Glutamatergic neuron (in vitro differentiated cells): ENCODE measurements at places on chromosomes 2 and 18. TPM values are rescaled to one million over a fixed set of nuclear protein-coding genes. Genes with fewer than 3 reads are reported as not detected.

- no peak for DNase-seq
These were observed 69.2 kb downstream of the RFTN2 start for GRCh38 chr2:197606180-197606579.

- DNase-seq = no peak
These were observed 85.4 kb upstream of the EML6 start for GRCh38 chr2:54638103-54638502.

C2orf72 gene
- 0.42 TPM for total RNA-seq

DNA sequence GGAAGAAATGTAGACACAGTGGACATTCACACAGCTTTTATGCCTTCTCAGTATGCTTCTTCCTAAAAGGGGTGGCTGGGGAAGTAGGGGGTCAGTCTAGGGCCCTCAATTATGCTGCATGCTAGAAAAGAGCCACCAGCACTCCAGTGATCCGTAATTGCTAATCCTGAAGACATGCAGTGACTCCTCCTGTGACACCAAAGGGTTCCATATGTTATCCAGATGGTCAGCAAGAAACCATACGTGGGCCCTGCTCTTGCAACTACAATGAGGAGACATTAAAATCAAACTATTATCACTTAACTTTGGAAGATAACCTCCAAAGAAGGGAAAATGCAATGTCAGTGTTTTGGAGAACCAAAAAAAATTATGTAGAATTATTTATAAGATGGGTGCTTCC, 143.4 kb upstream of the LYPD1 start:
- no peak for DNase-seq

MYO5B gene
- 2.7 TPM for total RNA-seq

- DNase-seq = no peak
These were observed 41.6 kb downstream of the TDRD15 start for GRCh38 chr2:21165350-21165749.

LYG2 gene
- not detected for total RNA-seq

- DNase-seq = no peak
These were observed 370.9 kb downstream of the CNTNAP5 start for GRCh38 chr2:124395961-124396360.

- no peak for DNase-seq
These were observed 8.3 kb downstream of the BMP10 start for GRCh38 chr2:68862889-68863288.

DNA sequence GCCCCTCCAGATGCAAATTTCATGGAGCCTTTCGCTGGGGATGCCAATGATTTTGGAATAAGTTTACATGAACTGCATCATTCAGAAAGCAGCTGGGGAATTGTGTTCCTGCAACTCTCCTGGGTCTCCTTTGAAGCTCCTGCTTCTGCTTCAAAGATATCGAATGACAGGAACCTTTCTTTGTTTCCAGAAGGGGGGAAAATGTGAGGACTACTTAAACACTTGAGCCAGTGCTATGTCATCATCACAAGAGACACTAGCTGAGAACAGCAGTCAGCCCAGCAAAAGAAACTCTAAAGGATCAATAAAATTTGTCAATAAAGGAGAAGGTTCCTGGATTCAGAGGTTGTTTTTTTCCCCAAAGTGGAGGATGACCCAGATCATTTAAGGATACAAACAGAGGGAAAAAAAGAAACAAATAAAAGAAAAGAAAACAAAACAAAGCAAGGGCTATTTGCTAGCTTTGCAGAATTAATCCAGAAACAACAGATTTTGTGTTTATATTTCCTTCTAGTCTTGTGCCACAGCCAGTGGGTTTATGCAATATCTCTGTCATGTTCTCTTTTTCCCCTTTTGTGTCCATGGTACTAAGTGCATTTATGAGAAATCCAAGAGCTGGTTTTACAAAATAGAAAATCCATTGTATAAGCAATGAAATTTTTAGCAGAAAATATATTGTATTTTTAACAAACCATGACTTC, 463.7 kb downstream of the CDH2 start:
- DNase-seq = peak; percentile 26

C2orf69 gene
- 27.3 TPM for total RNA-seq

- DNase-seq = no peak
These were observed 90.1 kb upstream of the SMAD2 start for GRCh38 chr18:48020337-48021250.

DNA sequence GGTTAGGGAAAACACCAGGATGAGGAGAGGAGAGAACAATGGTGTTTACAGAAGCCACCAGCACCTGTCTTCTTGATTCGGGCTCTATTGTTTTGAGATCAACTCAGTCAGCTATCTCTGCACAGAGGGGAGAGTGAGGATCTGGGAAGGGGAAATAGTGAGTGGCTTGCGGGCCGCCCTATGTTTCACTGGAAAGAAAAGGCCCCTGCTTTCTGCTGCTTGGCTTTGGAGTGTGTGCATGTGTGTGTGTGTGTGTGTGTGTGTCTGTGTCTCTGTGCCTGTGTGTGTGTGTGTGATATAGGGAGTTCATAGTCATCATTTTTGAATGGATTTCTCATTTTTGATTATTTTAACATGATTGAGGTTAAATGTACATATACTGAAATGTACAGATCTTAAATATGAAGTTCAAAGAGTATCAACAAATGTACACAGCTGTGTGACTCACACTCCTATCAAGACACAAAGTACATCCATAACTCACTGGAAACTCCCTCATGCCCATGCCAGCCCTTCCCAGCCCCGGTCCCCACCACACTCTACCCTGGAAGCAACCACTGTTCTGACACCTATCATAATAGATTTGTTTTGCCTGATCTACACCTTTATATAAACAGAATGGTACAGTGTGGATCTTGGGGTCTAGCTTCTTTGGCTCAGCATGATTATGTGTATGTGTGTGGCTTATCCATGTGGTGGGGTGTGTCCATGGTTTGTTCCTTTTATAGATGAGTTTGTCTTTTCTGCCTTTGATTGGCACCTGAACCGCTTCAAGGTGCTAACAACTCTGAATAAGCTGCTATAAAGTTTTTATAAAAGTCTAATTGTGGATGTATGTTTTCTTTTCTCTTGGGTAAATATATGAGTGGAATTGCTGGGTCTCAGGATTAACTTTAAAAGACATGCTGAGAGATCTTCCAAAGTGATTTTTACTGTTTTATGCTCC, 258.3 kb downstream of the SETBP1 start:
- DNase-seq = no peak

DNA sequence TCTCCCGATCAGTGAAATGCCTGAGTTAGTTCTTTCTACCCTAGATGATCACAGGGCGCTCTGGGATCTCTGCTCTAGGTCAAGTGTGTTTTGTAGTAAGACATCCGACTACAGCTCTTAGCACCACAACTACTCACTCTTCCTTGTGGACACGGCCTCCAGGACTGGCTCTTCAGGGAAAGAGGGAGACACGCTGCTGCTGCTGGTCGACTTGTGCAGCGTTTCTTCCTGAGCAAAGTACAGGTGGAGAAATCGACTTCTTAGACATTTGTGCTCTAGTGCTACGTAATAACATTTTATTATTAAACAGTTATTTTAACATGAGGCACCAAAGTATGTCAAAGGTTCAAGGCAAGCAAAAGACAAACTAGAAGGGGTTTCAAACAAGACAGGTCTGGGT, 57.0 kb downstream of the PRELID3A start:
- DNase-seq = no peak

EPAS1 gene
- total RNA-seq = not detected

DNA sequence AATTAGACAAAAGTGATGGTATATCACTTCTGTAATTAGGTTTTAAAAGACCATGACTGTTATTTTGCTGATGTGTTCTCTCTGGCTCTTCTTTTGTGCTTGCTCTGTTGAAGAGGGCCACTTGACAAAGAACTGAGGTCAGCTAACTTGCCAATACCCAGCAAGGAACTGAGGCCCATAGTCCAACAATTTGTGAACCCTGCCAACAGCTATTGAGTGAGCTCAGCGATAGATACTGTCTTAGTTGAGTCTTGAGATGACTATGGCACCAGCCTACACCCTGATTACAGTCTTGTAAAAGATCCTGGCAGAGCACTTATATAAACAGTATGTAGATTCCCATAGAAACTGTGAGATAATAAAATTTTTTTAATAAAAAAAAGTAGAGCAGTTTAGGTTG, 103.0 kb downstream of the BMPR2 start:
- DNase-seq = no peak

- peak; percentile 83 for DNase-seq
These were observed 90.5 kb downstream of the NDUFA10 start for GRCh38 chr2:239934571-239935171.

GRCh38 chr2:102002228-102002627, 10.5 kb downstream of the IL1R2 start:
- no peak for DNase-seq

KCNJ3 gene
- 3.6 TPM for total RNA-seq

GRCh38 chr2:145792745-145793144, 1272.8 kb upstream of the ZEB2 start:
- DNase-seq = no peak

GRCh38 chr18:63164396-63164795, 155.2 kb downstream of the BCL2 start:
- DNase-seq = no peak

UCN gene
- 1.9 TPM for total RNA-seq

DNA sequence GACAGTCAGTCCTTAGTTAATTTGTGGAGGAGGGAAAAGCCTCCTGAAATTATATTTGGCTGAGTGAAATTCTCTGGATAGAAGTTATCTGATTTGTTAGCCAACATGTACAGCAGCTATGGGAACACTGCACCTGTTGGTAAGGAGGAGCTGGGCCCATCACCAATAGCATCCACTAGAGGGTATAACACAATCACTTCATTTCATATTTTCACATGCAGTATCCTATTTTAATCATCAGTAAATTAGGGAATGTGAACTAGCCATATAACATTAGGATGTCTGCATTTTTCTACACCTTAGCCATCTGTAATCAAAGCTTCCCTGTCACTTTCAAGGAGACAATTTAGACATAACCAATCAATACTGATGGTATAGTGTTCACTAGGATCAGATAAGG, 818.4 kb upstream of the CDH2 start:
- DNase-seq = no peak

GPAT2 gene
- 0.47 TPM for total RNA-seq

DNA sequence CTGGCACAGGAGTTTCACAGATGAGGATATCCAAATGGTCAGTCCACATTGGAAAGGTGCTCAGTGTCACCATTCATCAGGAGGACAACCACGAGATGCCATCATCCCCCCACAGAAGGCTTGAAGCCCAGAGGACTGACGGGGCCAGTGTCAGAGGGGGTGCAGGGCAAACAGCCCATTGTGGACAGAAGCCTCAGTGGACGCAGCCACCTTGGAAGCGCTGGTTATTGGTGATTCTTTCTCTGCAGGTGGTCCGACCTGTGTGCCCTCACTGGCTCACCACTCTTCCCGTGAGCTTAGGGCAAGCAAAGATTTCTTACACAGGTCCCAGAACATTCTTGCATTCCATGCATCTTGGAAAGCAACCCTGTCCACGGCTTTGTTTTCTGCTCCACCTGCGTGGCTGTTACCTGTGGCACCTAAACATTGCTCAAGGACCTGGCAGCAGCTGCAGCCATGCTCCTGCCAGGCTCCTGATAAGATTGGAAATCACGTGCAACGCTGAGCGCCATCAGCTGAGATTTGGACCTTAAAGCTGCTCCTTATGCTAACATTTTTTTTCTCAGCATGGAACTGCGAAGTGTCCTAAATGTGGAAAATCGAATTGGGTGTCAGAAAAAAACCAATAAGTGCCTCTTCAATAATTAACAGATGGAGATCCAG, 110.9 kb upstream of the CTDP1 start:
- DNase-seq = peak; percentile 6

DNA sequence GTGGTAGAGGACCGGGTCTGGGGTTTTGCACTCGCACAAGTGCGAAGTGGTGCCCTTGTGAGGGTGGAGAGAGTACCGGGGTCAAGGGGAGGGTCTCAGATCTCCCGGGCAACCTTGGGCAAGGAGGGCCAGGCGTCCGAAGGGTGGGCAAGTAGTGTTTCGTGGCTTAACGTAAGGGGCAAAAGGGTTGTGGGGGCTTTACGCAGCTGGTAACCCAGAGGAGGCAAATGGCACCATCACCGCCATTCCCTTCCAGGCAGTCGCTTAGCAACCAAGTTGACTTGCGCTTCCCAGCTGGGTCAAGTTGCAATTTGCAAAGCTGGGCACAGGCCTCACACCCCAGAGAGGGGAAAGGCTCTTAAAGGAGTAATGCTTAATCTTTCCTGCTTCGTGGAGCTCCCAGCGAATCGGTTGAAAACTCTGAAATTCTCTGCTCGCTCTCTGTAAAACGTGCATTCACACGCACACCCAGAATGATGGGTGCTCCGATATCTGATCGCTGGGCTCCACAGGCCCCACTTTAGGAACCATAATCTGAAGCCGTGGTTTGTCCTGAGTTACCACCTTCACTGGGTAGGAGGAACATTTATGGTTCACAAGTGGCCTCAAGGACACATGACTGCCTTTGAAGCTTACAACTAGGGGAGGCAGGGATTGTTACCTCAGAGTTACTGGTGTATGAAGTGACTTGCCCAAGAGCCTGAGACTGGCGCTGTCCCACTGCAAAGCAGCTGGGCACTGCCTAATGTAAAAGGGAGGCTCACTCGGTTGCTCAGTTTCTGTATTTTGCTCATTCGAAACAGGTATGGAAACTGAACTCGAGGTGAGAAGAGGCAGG, 127.9 kb downstream of the UXS1 start:
- DNase-seq = no peak

RGPD4 gene
- 0.12 TPM for total RNA-seq

- no peak for DNase-seq
These were observed 46.4 kb downstream of the MREG start for GRCh38 chr2:215966951-215967350.

DNA sequence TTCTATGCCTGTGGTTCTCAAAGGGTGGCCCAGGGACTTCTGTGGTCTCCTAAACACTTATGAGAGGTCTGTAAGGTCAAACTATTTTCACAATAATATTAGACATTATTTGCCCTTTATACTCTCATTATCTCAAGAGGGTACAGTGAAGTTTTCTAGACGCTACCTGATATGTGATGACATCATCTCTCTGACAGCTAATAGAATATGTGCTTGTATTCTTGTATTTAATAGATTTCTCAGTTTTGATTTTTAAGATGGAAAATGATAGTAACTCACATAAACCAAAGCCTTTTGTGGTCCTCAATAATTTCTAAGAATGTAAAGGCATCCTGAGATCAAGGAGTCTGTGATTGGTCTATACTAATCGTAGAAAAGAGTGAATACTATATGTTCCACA, 265.1 kb downstream of the ZNF521 start:
- DNase-seq = no peak

DNA sequence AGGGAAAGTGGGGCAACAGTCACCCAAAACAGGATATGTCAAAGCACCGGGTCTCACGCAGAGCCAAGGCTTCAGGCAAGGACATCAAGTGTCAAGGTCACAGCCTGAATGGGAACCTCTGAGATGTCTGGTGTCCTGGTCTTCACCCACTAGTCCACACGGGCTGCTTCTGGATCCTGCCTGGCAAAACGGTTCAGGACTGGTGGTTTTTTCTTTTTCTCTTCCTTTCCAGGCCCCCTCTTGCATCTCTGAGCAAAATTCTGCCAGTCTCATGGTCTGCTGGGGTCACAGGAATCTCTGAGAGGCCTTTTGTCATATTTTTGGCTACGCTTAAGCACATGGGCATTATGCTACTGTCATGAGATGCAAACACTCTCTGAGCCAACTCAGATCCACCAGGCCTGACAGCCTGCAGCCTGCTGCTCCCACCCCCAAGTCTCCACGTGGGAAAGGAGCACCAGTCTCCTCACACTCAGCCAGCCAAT, 518.2 kb upstream of the ZEB2 start:
- DNase-seq = no peak
